ENCODE measurements at places on chromosomes 12 and 14. TPM values are rescaled to one million over a fixed set of nuclear protein-coding genes. Genes with fewer than 3 reads are reported as not detected.

KRT3 gene
- not detected for total RNA-seq

FAM186B gene
- total RNA-seq = 0.51 TPM

KLRF1 gene
- total RNA-seq = not detected

WDR89 gene
- total RNA-seq = 11.1 TPM

PRPH gene
- 0.50 TPM for total RNA-seq

ACOT6 gene
- not detected for total RNA-seq

MANSC1 gene
- total RNA-seq = 1.3 TPM

HECTD4 gene
- total RNA-seq = 16.9 TPM

CEBPE gene
- total RNA-seq = not detected

LRFN5 gene
- total RNA-seq = 3.6 TPM

OTOGL gene
- total RNA-seq = under 0.01 TPM

ANG gene
- total RNA-seq = 5.1 TPM

NRXN3 gene
- 0.51 TPM for total RNA-seq

TPPP2 gene
- not detected for total RNA-seq

FAM222A gene
- total RNA-seq = under 0.01 TPM

ST8SIA1 gene
- total RNA-seq = 5.9 TPM

MYL2 gene
- not detected for total RNA-seq

SOAT2 gene
- total RNA-seq = not detected

AMDHD1 gene
- 0.33 TPM for total RNA-seq

FOXN4 gene
- not detected for total RNA-seq

CABP1 gene
- total RNA-seq = under 0.01 TPM

PNMA1 gene
- 19.5 TPM for total RNA-seq

FAM181A gene
- total RNA-seq = not detected

RNASE7 gene
- total RNA-seq = not detected

RNFT2 gene
- total RNA-seq = 2.3 TPM

HPD gene
- total RNA-seq = 0.26 TPM

CD163 gene
- total RNA-seq = 0.26 TPM

TAS2R8 gene
- total RNA-seq = not detected

TAS2R50 gene
- total RNA-seq = 2.3 TPM

CD69 gene
- not detected for total RNA-seq

NEUROD4 gene
- not detected for total RNA-seq

CSRP2 gene
- total RNA-seq = 36.7 TPM

SLCO1B1 gene
- total RNA-seq = not detected

C12orf56 gene
- 0.77 TPM for total RNA-seq

NT5DC3 gene
- total RNA-seq = 10.4 TPM

CCDC38 gene
- not detected for total RNA-seq

ZBTB1 gene
- total RNA-seq = 45.7 TPM
